Astrocyte (in vitro differentiated cells and primary cell): ENCODE measurements at places on chromosomes 7 and 10. TPM values are rescaled to one million over a fixed set of nuclear protein-coding genes. Genes with fewer than 3 reads are reported as not detected.

DNA sequence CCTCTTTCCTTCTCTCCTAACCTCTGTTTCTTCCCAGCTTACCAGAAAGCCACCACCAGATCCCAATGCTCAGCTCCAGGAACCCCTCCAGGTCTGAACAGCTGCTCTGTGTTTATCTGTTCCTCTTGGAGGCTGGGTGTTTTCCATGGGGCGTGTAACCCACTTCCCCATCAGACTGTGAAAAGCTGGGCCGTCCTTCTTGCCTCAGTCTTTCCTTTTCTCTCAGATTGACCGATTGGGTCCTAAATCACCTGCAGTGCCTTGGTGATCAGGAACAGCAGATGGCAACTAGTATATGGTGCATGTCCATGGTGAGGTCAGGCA lies 4.8 kb downstream of the SH3PXD2A start:
- H3K36me3 ChIP-seq, result no peaks in the 10 kb centered on the region
- no peaks in the 10 kb centered on the region for H3K27me3 ChIP-seq
- peak overlapping the region; percentile 31 for H3K4me3 ChIP-seq
- no peak for DNase-seq
- peaks cover 39% of the 10 kb centered on the region for H3K4me1 ChIP-seq

GRCh38 chr7:20913853-20914252 lies 127.2 kb upstream of the SP8 start:
- no peak overlapping the region for H3K4me3 ChIP-seq
- DNase-seq, result no peak
- no peaks in the 10 kb centered on the region for H3K4me1 ChIP-seq
- H3K36me3 ChIP-seq, result no peaks in the 10 kb centered on the region

GRCh38 chr10:79344502-79345195 lies 2.6 kb upstream of the PPIF start:
- no peak for DNase-seq
- H3K27ac ChIP-seq, result no peak overlapping the region
- H3K4me3 ChIP-seq, result no peak overlapping the region
- H3K4me1 ChIP-seq, result peaks cover 19% of the 10 kb centered on the region
- H3K36me3 ChIP-seq, result no peaks in the 10 kb centered on the region
- H3K27me3 ChIP-seq, result no peaks in the 10 kb centered on the region

The WNT8B gene
- not detected in 2 replicates for total RNA-seq

- DNase-seq, result no peak
- H3K4me3 ChIP-seq, result no peak overlapping the region
- peaks cover 6% of the 10 kb centered on the region for H3K4me1 ChIP-seq
- H3K27me3 ChIP-seq, result no peaks in the 10 kb centered on the region
- no peak overlapping the region for H3K27ac ChIP-seq
Observed at GRCh38 chr7:5827755-5828154, 46.3 kb upstream of the RNF216 start.

DNA sequence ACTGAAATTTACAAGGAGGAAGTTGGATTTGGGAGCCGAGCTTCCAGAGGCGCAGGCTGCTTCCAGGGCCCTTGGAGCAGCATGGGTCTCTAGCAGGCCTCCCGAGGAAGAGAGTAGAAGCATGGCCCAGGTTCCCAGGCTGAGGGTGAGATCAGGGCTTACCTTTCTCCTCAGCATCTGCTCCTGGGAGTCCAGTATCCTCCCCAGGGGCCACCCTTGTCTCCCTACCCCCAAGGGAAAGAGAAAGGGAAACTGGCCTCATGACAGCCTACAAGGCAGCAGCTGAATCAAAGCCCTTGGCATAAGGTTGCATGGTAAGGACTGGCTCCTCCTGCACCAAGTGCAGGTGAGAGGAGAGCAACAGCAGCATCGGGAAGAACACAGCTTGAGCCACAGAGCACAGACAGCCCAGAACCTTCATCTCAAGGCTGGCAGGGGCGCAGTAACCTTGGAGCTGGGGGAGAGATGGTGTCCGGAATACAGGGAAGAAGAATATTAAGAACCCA lies 114.5 kb downstream of the MARCHF5 start:
- DNase-seq, result no peak
- peaks cover 5% of the 10 kb centered on the region for H3K27me3 ChIP-seq
- no peaks in the 10 kb centered on the region for H3K4me1 ChIP-seq
- H3K36me3 ChIP-seq, result no peaks in the 10 kb centered on the region
- H3K4me3 ChIP-seq, result no peak overlapping the region

DNA sequence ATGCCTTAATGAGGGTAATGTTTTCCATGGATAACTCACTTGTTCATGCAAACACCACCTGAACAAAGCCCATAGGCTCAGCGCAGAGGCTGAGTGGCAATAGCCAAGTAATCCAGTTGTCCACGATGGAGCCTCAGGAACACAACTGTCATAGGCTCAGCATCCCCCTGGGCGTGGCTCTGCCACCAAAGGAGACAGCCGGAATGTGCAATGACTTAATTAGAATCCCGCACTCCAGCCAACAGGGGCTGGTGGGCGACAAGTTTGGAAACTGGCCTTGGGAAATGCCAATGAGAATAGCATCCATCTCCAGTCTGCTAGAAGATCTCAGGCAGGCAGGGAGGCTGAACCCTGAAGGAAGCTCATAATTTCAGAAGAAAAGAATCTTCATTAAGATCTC lies 411.7 kb upstream of the NRP1 start:
- H3K27ac ChIP-seq, result no peak overlapping the region
- H3K4me1 ChIP-seq, result no peaks in the 10 kb centered on the region
- H3K27me3 ChIP-seq, result peaks cover 3% of the 10 kb centered on the region
- H3K36me3 ChIP-seq, result no peaks in the 10 kb centered on the region
- H3K4me3 ChIP-seq, result no peak overlapping the region
- DNase-seq, result no peak

DNA sequence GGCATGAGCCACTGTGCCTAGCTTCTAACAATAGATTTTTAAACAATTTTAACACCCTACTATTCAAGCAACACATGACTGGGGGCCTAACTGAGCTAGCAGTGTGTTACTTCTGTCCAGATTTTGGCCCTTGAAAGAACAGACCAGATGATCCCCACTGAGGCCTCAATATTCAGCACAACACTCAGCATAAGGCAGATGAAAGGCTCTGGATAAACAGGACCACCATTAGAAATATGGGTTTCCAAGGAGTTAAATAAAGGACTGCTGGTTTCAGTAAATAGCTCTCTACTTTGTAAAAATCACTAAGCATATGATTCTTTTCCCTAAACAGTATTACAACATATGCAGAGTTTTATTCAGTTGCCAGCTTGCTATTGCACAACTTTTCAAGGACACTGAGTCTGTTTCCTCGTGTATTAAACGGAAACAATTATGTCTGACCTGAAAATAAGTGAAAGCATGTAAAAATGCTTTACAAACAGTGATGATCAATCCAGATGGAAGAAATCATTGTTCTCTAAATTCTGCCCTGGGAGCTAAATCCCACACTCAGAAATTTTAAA lies 23.8 kb upstream of the FZD1 start:
- H3K27ac ChIP-seq, result no peak overlapping the region
- H3K36me3 ChIP-seq, result no peaks in the 10 kb centered on the region
- H3K4me1 ChIP-seq, result peaks cover 20% of the 10 kb centered on the region
- DNase-seq, result no peak
- H3K27me3 ChIP-seq, result no peaks in the 10 kb centered on the region

The HECW1 gene
- total RNA-seq, result 2.3 and 3.3 TPM in 2 replicates

The GIMAP1 gene
- total RNA-seq, result not detected in 2 replicates

DNA sequence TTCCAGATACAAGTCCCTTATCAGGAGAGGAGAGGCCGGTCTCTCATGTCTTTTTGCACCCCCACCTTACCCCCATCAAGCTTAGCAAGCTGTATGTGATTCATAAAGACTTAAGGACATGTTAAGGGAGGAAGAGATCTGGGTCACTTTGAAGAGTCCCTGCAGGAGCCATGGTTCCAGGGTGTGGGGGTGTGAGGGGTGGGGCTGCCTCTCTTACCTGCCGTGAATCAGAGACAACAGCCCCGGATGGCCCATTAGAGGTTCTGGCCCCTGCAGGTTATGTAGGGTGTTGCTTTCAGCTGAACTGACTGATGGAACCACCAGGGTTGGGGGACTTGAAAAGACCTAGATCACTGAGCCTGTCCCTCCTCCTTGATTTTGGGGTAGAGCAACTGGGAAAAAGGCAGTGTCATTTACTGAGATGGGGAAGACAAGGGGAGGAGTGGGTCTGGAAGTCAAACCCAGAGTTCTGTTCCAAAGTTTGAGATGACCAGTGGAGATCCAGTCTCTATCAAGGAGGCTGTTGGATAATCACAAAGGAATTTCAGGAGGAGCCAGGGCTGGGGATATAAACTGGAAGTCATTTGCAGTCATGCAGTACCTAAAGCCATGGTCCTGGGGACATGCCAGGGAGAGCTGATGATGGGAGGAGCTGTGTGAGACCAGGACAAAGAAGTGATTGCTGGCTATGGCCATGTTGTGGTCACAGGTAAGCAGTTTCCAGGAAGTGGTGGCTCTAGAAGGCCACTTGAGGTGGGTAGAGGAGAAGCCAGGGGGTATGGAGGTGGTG lies 23.1 kb downstream of the ADAMTS14 start:
- no peaks in the 10 kb centered on the region for H3K27me3 ChIP-seq
- H3K4me3 ChIP-seq, result no peak overlapping the region
- H3K27ac ChIP-seq, result peak overlapping the region; percentile 0
- peak; percentile 42 for DNase-seq
- peaks cover 26% of the 10 kb centered on the region for H3K4me1 ChIP-seq

DNA sequence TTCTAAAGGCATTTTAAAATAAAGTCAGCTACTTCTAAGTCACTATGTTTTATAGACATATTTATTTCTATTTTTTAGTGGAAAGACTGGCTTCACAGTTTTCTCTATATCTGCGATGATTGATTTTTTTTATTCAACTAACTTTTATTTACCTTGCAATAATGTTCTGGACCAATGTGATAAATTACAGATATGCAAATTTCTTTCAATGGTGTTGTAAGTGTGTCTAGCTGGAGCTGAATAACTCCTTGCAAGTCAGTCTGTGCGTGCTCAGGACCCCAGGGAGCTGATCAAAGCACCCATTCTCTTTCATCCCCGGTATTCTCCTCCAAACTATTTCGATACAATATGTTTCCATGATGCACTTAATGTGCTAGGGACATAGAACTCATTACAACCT lies 9.7 kb downstream of the PTF1A start:
- DNase-seq, result no peak
- H3K4me1 ChIP-seq, result no peaks in the 10 kb centered on the region
- H3K36me3 ChIP-seq, result no peaks in the 10 kb centered on the region
- peaks cover 51% of the 10 kb centered on the region for H3K27me3 ChIP-seq
- H3K27ac ChIP-seq, result no peak overlapping the region
- H3K4me3 ChIP-seq, result no peak overlapping the region

DNA sequence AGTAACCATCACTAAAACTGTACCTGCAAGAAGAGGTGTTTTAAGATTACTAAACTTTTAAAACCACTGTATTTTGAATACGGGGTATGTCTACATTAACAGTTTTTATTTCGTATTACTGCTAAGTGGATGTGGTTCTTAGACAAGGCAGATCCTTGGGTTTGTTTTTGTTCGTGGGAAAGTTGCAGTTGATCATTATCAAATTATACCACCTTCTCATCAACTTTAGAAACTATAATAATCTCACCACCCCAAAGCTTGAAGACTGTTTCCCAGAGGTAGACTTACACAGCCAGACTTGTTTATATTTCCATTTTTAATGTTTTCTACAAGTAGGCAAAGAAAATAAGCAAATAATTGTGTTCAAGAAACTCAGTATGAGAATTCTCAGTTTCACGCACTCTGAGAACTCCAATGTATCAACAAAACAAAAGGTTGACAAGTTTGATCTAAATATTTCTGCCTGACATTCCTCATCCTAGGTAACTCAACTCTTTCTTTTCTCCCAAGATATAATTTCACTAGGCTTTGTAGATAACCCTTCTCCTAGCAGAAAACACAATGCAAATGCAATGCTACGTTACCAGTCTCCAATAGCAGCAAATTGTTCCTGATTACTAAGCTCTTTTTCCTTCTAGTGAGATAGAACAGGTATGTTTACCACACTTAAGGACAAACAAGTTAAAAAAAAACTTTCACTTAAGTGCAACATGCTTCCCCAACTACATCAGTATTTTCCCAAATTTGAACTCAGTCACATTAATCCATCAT lies 36.0 kb downstream of the IGF2BP3 start:
- DNase-seq, result no peak
- no peaks in the 10 kb centered on the region for H3K36me3 ChIP-seq
- H3K27ac ChIP-seq, result no peak overlapping the region
- H3K4me3 ChIP-seq, result no peak overlapping the region

The CTTNBP2 gene
- 3.5 and 4.9 TPM in 2 replicates for total RNA-seq

The STEAP1B gene
- 1.1 and 1.3 TPM in 2 replicates for total RNA-seq

DNA sequence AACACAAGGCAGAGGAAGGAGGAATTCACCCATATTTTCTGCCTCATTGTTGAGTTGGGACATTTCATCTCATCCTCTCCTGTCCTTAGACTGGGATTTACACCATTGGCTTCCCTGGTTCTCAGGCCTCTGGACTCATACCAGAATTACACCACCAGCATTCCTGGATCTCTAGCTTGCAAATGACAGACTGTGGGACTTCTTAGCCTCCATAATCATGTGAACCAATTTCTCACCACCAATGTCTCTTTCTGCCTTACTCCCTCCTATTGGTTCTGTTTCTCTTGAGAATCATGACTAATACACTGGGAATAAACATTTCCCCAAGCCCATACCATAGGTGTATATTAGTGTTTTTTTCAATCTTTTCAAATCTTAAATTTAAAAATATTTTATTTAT lies 2.9 kb upstream of the ZNF33A start:
- no peaks in the 10 kb centered on the region for H3K27me3 ChIP-seq
- H3K36me3 ChIP-seq, result no peaks in the 10 kb centered on the region
- H3K4me1 ChIP-seq, result no peaks in the 10 kb centered on the region
- H3K4me3 ChIP-seq, result no peak overlapping the region
- no peak for DNase-seq

DNA sequence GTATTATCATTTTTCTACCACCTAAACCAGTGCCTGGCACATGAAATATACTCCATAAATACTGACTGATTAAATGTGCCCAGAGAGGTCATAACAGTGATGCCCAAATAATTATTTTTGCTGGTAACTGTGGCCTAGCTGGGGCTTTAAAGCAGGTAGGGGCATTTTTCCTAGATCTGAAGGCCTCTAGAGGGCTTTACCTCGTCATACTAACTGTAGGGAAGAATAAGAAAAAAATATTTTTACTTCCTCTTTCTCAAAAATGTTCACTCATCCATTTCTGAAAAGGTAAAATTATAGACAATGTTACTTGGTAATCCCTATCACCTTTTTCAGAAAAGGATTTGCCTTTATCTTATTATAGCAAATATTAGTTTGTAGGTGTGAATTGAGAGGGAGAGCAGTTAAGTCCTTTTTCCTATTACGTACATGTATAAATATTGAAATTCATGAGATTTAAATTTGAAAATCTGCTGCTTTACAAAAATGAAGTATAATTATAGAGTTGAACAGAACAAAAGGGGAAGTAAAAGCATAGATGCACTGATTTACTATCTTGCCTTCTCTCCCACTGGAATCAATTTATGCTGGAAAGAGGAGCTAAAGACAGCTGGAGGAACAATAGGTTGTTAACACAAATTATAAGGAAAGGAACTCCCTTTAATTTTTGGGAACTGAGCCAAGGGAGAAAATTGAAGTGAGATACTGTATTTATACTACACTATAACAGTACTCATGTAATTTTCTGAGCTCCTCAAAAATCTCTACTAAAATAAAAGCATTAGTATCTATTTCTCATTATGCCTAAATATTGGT lies 71.5 kb upstream of the NOBOX start:
- DNase-seq, result no peak
- H3K4me3 ChIP-seq, result no peak overlapping the region
- H3K36me3 ChIP-seq, result no peaks in the 10 kb centered on the region
- H3K4me1 ChIP-seq, result no peaks in the 10 kb centered on the region
- H3K27ac ChIP-seq, result no peak overlapping the region

The ZMIZ2 gene
- total RNA-seq, result 62.5 and 76.8 TPM in 2 replicates
